ENCODE measurements at places on chromosomes 7 and 10.

- no peak for DNase-seq
These were observed 84.4 kb downstream of the KLF6 start for GRCh38 chr10:3700531-3701076.

- no peak for DNase-seq
These were observed 168.2 kb downstream of the DPY19L1 start for GRCh38 chr7:34869057-34869456.

DNA sequence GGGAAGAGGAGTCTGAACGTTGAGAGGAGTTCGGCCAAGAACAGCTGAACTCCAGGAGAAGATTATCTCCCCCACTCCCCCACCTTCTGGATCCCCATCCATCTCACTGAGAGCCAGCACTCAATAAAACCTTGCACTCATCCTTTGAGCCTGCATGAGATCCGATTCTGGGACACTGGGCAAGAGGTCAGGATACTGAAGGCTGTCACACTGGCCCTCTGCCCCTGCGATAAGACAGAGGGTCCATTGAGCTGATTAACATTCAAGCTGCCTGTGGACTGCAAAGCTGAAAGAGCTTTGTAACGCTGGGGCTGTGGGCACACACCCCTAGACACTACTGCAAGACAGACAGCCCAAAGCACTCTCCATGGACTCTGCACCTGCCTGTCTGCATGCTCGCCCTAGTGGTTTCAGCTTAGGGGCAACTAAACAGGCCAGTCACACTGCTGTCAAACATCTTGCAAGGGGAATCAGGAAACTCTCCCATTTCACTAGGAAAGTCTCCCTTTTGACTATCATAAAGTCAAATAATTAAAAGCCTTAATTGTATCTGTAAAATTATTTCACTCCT is 42.3 kb upstream of the CNTNAP2 start:
- DNase-seq: no peak

GRCh38 chr7:137363683-137364082 is 20.1 kb upstream of the PTN start:
- DNase-seq: no peak

GRCh38 chr10:24415455-24416125 is 206.7 kb downstream of the KIAA1217 start:
- no peak for DNase-seq

DNA sequence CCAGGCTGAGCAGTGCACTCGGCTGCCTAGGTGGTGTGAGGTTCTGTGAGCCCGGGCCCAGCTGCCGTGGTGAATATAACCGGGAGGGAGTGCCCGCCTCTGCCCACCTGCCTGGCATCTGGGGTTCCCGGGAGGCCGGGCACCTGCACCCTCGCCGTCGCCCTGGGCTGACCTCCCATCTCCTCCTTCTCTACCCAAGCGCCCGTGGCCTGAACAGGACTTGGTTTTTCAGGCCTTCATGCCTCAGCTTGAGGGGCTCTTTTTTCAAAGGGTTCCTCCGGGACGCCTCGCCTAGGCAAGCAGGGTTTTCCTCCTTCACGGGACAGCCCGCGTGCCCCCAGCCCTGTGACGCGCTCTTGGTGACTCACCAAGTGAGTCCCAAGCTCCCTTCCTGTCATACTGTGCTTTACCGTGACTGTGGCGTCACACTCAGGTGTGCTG is 9.9 kb downstream of the INPP5A start:
- DNase-seq: peak; percentile 13

DNA sequence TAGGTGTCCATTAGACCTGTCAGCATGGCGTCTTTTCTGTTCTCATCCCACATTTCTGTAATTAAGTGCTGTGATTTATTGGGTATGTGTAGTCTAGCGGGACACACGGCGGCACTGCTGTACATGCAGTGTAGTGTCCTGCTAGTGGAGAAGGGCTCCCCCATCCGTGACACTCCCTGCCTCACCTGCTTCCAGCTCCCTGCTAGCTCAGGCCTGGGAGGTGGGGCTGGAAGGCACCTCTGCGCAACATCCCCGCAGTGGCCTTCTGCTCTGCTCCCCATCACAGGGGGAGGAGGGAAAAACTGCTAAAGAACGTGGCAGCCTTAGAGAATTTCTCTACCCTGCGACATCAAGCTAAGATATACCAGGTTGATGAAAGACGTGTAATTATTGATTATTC is 19.5 kb downstream of the SEPHS1 start:
- DNase-seq: no peak

DNA sequence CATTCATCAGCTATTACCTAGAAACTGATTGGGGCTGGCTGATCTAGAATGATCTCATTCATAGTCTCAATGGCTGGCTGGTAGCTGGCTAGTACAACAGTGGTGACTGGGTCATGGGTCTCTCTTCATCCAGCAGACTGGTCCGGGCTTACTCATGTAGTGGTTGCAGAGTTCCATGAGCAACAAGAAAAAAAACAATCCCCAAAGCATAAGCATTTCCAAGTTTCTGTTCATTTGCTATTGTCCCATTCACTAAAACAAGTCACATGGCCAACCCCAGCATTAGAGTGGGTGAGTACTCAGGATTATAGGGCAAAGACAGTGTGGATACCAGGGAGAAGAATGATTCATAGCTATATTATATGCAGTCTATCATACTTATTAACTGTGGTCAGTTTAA is 85.2 kb upstream of the SEMA3C start:
- DNase-seq: no peak

DNA sequence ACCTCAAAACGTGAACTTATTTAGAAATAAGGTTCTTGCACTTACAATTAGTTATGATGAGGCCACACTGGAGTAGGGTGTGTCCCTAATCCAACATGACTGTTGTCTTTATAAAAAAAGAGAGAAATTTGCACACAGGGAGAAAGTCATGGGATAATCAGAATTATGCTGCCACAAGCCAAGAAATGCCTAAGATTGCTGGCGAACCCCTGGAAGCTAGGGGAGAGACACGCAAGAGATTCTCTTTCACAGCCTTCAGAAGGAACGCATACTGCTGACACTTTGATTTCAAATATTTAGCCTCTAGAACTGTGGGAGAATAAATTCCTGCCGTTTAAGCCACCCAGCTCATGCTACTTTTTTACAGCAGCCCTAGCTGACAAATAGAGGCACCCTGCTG is 138.3 kb downstream of the CCDC71L start:
- DNase-seq: no peak

GRCh38 chr7:151696721-151697514 is 177.2 kb upstream of the RHEB start:
- no peak for DNase-seq

- DNase-seq: no peak
These were observed 215.7 kb downstream of the SFMBT2 start for GRCh38 chr10:7195118-7195517.

DNA sequence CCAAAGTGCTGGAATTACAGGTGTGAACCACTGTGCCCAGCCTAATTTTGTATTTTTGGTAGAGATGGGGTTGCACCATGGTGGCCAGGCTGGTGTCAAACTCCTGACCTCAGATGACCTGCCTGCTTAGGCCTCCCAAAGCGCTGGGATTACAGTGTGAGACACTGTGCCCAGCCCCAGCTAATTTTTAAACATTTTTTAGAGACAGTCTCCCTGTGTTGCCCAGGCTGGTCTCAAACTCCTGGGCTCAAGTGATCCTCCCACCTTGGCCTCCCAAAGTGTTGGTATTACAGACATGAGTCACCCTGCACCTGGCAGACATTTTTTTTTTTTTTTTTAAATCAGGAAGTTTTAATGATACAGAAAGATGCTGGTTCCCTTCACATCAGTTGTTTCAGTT is 15.5 kb downstream of the DENND10 start:
- DNase-seq: no peak

- no peak for DNase-seq
These were observed 480.3 kb downstream of the NXPH1 start for GRCh38 chr7:8913682-8914081.

- DNase-seq: no peak
These were observed 308.5 kb downstream of the WDR11 start for GRCh38 chr10:121159670-121160069.

DNA sequence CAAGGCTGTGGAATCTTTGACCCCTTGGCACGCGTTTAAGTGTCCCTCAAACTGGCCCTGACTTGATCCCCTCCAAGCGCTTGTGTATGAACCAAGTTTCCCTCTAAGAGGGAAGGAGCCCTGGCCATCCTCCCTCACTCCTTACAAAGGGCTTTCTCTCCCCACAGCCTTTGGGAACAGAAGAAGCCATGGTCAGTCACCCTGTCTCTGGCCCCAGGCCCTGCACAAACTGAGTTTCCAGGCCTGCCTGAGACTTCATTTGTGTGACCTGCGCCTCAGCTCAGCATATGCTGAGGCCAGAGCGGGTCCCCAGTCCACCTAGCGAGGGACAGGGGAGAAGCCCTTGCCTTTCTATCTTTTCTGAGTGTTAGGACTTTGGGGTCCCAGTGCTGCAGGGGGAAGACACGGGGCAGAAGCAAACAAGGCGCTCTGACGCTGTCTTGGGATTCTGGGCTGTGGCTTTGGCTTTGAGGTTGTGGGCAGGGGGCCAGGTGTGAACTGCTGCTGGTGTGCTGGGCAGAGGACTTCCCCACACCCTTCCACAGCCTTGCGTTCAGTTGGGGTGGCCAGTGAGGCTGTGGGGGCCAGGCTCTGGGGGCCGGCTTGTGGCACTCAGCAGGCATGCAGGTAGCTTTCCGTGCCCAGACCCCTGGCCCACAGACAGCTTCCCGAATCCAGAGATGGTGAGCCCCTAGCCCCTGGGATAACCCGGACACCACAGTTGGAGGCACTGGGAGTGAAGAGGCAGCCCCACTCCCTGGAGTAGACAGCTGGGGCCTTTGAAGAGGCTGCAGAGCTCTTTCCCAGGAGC is 1.5 kb downstream of the RET start:
- DNase-seq: peak; percentile 37

- no peak for DNase-seq
These were observed 106.8 kb downstream of the CYP26A1 start for GRCh38 chr10:93180482-93180931.

DNA sequence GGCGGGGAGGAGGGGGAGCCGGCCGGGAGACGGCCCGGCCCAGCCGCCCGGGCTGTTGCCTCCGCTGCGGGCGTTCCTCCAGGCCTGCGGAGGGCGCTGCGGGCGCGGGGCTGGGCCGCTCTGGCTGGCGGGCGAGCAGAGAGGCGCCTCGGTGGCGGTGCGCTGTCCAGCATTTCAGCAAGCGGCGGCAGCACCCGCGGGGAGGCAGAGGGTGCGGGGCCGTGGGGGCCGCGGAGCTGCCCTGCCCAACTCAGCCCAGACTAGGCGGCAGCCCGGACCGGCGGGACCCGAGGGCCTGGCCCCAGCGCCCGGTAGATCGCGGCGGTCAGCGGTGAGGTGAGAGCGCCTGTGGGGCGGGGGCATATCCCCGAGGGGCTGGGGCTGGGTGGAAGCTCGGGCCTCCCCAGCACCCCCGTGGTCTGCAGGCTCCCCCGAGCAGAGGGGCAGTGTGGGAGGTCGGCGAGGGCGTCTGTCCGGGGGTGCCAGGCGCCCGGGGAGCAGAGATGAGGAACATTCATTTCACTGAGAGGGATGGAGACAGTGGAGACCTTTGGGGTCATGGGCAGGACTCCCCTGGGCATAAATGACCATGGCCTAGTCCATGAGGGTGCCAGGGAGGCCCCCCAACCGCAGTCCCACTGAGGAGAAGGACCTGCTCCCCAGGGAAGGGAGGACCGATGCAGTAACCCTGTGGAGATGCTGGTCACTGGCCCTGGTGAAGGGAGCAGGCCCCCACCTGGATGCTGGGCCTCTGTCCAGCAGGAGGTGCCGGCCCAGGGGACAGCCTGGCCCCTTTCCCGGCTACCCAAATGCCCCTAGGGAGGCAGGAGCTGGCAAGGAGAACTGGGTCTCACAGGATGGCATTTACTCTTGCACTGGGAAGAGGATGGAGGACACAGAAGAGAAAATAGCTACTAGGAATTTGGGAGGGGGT is at the start of gene SRRM3:
SRRM3 (plus strand) TSS at position 165 of the 934 bp plus-strand sequence. CDS start 33,171 bp downstream, outside the sequence.
- peak; percentile 93 for DNase-seq

GRCh38 chr10:15200626-15201025 is 32.1 kb upstream of the NMT2 start:
- DNase-seq: no peak

DNA sequence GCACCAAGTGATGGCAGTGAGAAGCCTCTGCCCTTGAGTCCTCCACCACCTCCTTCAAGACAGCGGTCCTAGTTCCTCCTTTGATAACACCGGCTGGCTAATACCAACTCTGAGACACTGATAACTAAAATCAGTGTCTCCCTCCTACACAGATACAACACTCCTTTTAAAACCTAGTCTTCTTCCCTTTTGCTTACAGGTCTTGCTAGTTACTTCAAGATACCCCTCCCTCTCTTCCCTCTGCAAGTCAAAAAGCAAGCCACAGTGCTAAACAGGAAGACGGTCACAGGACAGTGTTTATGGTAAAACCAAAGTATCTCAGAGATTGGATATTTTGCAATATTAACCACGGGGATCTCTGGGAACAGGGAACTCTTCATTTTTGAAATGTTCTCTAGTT is 4.6 kb downstream of the AKR1B1 start:
- DNase-seq: peak; percentile 25

GRCh38 chr10:114487815-114488536 is 83.7 kb upstream of the AFAP1L2 start:
- DNase-seq: no peak

DNA sequence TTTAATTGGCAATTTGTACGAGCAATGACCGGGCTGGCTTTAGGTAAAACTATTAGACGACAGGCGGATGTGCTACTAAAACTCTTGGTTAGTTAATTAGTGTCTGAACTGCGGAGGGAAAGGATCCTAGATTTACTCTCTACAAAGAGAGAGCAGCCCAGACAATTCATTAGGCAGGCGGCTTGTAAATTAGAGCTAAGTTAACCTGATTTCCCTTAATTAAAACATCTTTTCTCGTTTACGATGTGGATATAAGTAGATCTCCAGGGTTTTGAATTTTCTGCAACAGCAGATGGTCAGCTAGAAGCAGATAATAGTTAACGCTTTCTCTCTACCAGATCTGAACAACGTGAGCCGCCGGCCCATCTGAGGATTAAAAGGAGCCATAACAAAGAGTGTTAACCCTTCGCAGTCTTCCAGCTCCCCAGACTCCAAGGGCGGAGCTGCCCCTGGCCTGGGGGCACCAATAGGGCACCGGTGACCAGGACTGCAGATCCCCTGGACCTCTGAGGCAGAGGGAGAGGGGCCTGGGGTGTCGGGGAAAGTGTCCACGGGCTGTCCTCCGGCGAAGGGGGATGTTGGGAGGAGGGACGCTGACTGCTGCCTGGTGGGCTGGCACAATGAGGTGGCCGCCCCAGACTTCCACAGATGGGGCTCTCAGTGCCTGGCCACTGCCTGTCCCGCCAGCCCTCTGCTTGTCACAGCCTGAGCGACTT is 6.3 kb upstream of the UNCX start:
- DNase-seq: no peak

- peak; percentile 85 for DNase-seq
These were observed at the start of gene BMI1 for GRCh38 chr10:22320591-22321155. Gene BMI1, plus strand, starts transcription at chr10:22321099. Its CDS starts 5,351 bp downstream, at chr10:22326450.
